ENCODE measurements at places on chromosomes 13 and 19.

GRCh38 chr19:34096020-34096915 lies 76.0 kb upstream of the LSM14A start:
- no peak for DNase-seq

DNA sequence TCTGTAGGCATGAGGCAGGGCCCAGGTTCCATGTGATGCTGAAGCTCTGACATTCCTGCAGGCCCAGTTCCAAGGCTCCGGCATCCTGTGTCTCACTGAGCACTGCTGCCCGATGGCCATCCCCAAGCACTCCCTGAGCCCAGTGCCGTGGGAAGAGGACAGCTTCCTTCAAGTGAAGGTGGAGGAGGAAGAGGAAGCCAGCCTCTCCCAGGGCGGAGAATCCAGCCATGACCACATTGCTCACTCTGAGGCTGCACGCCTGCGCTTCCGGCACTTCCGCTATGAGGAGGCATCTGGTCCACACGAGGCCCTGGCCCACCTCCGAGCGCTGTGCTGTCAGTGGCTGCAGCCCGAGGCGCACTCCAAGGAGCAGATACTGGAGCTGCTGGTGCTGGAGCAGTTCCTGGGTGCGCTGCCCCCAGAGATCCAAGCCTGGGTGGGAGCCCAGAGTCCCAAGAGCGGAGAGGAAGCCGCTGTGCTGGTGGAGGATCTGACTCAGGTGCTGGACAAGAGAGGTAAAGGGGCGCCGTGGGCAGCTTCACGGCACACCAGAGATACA lies 8.0 kb downstream of the ZSCAN22 start:
- DNase-seq, result no peak

GRCh38 chr19:2240881-2241760 lies 4.5 kb downstream of the SF3A2 start:
- DNase-seq, result no peak

DNA sequence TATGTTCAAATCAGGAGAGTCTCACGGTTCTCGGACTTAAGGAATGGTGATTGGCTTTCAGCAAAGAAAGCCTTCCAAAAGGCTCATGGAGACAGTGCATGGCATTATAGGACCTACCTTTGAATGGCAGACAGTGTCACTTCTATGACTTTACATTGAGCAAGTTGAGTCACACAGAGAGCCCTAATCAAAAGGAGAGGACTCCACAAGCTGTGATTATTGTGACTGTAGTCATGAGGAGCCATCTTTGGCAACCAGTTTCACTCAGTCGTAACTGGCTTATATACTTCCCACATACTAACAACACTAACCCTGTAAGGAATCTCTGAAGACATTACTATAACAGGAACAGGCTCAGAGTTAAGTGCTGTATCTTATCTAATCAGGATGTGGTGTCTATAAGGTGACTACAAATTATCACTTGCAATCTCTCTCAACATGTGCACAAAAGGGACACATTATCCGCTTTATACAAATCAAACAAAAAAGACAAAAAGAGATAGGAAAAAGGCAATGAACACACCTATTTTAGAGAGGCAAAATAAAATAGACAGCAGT lies 6.1 kb downstream of the LGALS14 start:
- no peak for DNase-seq

DNA sequence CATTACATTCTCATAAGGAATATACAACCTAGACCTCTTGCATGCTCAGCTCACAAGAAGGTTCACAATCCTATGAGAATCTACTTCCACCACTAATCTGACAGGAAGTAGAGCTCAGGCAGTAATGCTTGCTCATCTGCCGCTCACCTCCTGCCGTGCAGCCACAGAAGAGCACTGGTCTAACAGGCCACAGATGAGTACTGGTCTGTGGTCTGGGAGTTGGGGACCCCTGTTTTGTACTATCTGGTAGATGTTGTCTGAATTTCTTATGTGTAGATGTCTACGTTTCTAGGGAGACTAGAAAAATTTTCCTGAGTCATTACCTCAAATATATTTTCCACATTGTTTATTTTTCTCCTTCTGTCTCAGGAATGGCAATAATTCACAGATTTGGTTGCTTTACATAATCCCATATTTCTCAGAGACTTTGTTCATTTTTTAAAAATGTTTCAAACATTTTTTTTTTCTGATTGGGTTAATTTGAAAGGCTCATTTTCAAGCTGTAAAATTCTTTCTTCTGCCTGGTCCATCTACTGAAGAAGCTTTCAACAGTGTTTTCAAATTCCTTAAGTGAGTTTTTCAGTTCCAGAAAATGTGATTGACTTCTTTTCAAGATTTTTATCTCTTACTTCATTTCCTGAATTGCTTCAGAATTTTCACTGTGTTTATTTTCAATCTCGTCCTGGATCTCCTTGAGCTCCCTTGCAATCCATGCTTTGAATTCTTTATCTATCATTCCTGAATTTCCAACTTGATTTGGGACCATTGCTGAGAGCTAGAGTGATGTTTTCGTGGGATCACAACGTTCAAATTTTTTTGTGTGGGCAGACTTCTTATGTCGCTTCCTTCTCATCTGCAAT lies 1322.2 kb downstream of the PCDH9 start:
- DNase-seq, result no peak

DNA sequence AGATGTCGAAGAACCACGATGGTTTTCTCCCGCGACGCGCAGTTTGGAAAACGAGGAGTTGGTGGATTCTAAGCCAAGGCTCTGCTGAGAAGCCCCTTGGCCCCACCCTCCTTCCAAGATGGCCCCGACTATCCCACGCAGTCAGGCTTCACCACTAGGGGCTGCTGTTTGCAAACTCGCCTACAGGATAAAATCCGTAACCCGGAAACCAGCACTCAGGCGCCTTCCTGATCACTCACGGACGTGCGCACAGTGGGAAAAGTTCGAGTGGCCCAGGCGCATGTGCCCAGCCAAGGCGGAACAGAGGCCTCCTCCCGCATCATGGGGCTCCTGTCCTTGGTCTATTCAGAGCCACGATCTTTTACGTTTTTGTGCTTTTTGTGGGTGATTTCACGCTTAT lies 19.2 kb upstream of the UQCR11 start:
- no peak for DNase-seq

DNA sequence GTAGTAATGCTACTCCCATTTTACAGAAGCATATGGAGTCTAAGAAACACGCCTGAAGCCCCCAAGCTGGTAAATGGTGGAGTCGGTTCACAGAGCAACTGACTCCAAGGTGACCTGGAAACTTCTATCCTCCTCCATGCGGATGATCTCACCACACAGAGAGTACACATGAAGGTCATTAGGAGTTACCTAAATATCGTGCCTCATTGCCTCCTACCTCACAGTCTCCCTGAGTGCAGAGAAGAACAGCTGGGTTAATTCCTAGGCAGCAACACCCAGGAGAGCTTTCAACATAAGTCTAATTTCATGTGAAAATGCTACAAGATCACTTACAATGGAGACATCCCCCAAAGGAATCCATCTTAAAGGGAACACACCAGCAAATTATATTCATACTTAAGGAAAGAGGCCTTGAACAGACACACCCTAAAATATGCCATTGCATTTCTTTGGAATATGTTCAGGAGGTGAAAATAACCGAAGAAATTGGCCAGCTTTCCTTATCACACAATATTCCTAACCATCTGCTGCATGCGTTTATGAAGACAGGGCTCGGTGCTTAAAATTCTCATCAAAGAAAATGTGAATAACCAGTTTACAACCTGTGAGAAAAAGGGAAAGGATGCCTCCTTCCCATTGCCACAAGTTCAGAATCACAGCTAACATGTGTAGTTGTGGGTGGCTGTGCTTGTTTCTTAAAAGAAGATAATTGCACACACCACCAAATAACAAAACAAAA lies 203.6 kb upstream of the NBEA start:
- no peak for DNase-seq

- DNase-seq, result peak; percentile 98
These were observed at the start of gene PPP1R15A for GRCh38 chr19:48872182-48872883. PPP1R15A (plus strand) TSS chr19:48872421; CDS start chr19:48873234, 813 bp downstream.

GRCh38 chr19:2619076-2619475 lies 83.4 kb downstream of the GNG7 start:
- no peak for DNase-seq

GRCh38 chr19:45069056-45069455 lies 7.2 kb downstream of the ZNF296 start:
- no peak for DNase-seq

DNA sequence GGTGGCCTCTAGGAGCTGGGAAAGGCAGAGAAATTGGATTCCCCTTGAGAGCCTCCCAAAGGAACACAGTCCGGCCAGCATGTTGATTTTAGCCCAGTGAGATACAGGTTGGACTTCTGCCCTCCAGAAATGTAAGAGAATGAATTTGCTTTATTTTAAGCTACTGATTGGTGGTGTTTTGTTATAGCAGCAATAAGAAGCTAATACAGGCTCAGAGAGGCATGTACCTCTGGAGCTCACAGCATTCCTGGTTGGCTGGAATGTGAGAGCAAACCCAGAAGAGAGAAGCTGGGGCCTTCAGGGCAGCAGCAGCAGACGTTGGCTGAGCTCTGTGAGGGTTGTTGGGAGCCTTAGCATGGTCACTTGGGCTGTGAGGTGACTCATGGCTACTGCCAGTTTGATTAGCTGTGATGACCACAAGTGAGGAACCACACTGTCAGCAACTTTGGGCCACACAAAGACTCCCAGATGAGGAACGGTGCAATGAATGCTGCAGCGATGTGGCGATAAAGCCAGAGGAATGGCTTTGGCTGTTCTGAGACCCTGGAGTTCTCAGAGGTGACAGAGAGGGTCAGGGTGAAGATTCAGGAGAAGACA lies 80.1 kb downstream of the CYSLTR2 start:
- no peak for DNase-seq

DNA sequence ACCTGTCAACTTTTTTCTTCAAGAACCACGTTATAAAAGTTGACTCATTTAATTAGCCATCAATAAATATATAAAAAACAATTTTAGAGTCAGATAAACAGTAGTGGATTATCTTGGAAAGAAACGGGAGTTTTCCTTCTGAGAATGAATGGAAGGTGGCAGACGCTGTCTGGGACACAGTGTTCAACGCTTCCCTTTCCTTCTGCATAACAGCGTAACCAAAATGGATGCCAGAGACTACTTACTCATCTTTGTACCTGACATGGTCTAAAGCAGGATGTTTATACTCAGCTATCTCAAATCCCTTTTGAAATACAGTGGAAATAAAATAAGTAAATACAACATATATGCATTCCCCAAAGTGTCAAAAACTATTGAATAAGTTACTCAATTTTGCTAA lies 195.2 kb downstream of the LHFPL6 start:
- no peak for DNase-seq

GRCh38 chr13:91154558-91155353 lies 192.7 kb upstream of the MIR17HG start:
- no peak for DNase-seq

DNA sequence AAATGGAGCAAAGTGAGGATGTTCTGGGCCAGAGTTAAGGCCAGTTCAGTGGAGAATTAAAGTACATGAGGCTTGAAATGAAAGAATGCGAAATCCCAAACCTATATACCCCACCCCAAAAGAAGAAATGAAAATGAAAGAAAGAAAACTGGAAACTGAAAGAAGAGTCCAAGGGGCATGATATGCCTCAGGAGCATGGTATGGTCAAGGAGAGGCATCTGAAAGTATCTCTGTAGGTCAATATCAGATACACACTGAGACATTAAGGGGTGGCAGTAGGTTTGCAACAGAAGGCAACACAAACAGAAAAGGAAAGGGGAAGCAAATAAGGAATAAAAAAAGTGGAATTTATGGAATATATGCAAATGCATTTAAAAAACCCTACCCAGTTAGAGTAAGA lies 166.5 kb downstream of the COG6 start:
- no peak for DNase-seq

- no peak for DNase-seq
These were observed 338.4 kb downstream of the PCDH17 start for GRCh38 chr13:57969951-57970350.

DNA sequence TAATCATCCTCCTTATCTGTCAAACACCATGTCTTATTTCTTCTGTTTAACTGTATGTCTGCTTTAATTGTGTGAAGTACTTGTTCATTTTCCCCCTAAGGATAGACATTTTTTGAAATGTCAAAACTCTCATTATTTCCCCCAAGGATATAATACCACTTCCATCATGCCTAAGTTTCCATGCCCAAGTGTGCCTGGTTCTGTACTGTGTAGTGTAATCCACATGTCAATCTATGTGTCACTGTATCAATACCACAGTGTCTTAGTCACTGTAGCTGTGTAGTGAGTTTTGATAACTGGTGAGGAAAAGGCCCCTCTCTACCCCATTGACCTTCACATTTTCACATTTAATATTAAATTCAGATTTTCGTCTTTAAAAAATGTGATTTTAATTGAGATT lies 1265.5 kb downstream of the PCDH9 start:
- DNase-seq, result no peak

DNA sequence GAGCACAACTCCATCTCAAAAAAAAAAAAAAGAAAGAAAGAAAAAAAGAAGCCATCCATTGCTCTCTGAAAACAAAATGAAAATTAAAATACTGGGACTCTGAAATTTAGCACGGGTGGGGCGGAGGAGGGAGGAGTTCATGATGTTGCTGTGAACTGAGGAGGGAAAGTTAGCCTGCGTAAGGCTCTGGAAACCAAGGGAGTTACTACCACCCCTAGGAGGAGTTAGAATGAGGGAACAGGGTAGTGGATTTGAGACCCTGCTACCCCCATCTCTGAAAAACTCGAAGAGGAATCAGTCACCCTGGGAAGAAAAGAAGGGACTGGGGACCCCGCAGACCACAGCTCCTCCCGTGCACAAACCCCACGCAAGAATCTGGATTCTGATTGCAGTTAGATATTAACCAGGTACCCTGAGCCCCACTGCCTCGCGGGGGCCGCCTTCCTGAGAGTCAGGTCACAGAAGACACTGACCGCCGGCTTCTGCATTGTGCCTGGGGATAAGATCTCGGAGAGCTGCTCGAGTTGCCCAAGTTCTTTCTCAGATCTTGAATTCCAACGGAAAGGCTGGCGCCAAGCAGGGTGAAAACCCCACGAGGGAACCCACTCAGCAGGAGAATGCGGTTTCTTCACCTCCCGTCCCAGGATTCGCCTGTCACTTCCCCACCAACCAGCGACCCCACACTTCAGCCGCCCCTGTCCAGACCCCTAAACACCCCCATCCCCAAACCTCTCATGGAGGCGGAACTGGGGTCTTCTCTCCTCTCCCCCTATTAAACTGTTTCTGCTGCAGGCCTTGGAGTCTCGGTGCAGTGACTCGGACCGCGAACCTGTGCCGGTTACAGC lies 870 bp downstream of the ZNF442 start:
- no peak for DNase-seq

DNA sequence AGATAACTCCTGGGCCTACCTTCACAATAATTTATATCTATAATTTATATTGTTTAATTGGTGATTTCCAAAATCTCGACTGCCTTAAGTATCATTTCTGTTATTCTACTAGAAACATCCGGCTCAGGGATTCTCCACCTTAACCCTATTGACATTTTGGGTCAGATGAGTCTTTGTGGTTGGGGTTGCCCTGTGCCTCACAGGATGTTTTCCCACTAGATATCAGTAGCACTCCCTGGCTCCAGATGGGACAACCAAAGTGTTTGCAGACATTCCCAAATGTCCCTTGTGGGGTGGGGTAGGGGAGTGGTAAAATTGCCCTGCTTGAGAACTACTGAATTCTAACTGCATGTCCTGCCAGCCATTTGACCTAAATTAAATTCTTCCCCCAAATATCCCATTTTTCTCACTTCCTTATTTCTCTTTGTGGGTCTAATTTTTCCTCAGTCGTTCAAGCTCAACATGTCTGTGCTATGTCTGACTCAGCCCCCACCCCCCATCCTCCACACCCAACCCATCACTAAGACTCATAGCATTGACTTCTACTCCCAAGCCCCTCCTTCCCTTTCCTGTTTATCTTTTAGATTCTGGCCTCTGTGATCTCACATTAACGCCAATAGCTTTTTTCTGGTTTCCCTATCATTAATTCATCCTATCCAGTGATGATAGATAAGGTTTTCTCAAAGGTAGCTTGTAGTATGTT lies 545.1 kb downstream of the EFNB2 start:
- DNase-seq, result no peak

GRCh38 chr13:111424134-111424533 lies 103.7 kb downstream of the TEX29 start:
- no peak for DNase-seq
